Urinary bladder (tissue), 4 donors: ENCODE measurements at places on chromosomes 6 and 20.

DNA sequence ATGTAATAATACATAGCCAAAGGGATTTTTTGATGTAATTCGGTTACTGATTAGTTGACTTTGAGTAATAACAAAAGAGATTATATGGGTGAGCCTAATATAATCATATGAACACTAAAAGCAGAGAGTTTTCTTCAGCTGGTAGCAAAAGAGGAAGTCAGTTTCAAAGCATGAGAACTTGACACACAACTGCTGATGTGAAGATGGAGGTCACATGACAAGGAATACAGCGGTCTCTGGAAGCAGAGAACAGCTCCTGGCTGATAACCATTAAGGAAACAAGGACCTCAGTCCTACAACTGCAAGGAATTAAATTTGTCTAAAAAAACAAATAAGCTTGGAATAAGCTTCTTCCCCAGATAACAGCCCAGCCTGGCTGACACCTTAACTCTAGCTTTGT lies 154.5 kb upstream of the PRND start:
- DNase-seq: no peak

GRCh38 chr6:141728330-141728729 lies 404.4 kb upstream of the GJE1 start:
- DNase-seq: no peak

- no peak for DNase-seq
Observed at GRCh38 chr20:44955270-44955669, 4.9 kb downstream of the TOMM34 start.

- DNase-seq: no peak
Observed at GRCh38 chr6:114202389-114202788, 140.4 kb downstream of the HS3ST5 start.

GRCh38 chr6:107144014-107144413 lies 28.7 kb upstream of the BEND3 start:
- no peak for DNase-seq

DNA sequence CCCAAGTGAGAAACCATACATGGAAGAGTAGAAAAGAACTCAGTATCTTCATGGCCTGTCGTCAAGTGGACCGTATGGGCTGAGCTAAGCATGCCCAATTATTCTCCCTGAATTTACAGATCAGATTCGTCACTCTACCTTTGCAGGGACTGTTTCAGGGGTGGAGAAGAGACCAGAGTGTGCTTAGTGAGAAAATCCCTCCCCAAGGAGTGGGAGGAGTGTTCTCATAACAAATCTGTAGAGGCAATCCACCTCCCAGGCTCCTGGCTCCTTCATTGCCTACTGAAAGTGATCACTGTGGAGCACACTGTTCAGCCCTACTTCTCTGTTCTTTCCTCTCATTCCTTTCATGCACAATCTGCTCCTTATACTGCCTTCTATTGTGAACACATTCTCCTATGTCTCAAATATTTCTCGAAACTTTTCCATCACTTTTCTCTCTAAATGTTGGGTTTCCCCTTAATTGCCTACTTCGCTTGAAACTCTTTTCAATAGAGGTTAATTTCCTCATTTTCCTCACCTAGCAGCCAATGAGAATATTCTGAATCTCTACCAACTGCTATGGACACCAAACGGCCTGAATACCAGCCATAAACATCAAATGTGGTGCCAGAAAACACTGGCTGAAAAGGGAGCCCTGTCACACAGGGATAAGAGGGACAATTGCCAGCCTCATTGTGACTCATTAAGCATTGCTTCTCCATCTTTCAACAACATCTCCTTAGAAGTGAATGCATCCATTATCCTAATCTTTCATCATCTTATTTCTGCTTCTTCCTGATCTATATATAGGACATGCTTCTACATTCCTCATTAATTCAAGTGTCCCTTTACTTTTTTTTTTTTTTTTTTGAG lies 398.3 kb downstream of the UTRN start:
- no peak for DNase-seq

GRCh38 chr20:23050847-23051627 lies 1.6 kb upstream of the THBD start:
- DNase-seq: peak; percentile 69

GRCh38 chr20:62366370-62367135 lies 559 bp downstream of the LAMA5 start:
- no peak for DNase-seq

- peak; percentile 63 for DNase-seq
Observed at GRCh38 chr6:3251462-3252314, 7.1 kb upstream of the PSMG4 start.

DNA sequence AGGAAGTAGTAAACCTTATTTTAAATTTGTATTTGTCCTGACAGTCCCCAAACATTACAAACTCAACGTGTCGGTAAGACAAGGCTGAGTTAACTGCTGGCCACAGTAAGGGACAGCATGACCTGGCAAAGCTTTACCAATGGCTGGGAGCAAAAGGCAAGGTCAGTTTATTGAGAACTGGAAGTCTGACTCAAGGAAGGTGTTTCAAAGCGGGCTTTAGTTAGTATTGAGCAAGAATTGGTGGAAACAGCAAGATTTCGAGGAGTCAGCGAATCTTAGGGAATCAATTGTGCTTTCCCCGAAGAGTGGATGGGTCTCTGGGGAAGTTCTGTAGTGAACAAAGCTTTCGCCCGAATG lies 885 bp upstream of the GZF1 start:
- DNase-seq: no peak

GRCh38 chr6:155530219-155530834 lies 74.7 kb upstream of the NOX3 start:
- DNase-seq: no peak
